Kidney tubule cell (primary cell): ENCODE measurements at places on chromosomes 7 and 10.

GRCh38 chr10:43166880-43167497 is 28.7 kb downstream of the CSGALNACT2 start:
- DNase-seq = no peak

DNA sequence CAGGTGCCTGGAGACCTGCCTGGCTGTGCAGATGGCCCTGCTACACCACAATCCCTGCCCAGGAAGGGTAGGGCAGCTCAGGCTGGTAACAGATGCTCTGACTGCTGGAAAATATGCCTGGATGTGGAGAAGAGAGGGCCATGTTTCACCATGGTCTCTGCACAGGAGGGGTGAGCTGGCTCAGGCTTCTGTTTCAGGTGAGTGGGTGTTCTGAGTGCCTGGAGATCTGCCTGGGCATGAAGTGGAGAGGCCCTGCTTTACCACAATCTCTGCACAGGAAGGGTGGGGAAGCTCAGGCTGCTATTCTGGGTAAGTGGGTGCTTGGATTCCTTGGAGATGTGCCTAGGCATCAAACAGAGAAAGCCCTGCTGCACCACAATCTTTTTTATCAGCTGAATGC is 350.1 kb downstream of the KIF20B start:
- DNase-seq = no peak

- no peak for DNase-seq
These were observed 3.5 kb upstream of the KCNH2 start for GRCh38 chr7:150981644-150982043.

DNA sequence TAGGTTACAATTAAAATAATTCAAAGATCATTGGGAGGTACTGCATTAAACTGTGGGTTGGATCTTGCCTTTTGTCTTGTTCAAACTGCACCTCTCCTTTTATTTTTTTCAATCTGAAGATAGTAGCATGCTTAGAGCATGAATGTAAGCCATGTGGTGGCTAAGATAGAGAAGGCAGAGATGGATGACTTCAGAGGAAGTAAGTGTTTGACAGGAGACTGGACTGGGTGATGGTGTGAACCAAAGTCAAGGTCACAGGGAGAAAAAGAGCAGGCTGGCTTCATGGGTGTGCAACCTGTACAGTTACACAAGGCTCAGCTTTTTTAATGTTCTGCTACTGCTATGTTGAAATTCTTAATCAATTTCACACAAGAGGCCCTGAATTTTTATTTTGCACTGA is 85.6 kb downstream of the ZEB1 start:
- peak; percentile 38 for DNase-seq

DNA sequence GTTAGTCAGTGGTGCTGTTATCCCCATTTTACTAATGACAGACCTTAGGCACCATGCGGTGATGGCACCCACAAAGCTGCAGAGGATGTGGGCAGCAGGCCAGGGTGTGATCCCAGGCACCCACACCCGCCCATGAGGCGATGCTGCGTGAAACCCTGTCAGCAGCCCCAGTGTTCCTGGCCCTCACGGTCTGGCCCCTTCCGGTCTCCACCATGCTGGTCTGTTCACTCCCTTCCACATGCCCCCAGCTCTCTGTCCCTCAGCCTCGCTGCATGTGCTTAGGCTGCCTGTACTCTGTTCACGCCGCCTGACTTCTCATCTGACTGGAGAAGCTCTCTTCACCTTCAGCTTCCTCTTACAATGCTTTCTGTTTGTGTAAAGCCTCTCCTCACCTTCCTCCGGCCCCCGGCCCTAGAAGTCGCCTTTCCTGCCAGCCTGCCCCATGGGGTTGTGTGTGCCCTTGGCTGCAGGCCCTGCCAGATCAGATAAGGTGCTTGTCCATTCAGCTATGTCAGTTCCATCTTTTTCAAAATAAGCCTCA is 17.6 kb upstream of the ORAI2 start:
- DNase-seq = no peak

GRCh38 chr10:12482587-12482986 is 133.2 kb downstream of the CAMK1D start:
- DNase-seq = no peak

GRCh38 chr10:62514079-62514693 is 140.0 kb downstream of the ZNF365 start:
- peak; percentile 61 for DNase-seq

GRCh38 chr7:43834463-43835251 is 34.7 kb downstream of the MRPS24 start:
- DNase-seq = peak; percentile 73

DNA sequence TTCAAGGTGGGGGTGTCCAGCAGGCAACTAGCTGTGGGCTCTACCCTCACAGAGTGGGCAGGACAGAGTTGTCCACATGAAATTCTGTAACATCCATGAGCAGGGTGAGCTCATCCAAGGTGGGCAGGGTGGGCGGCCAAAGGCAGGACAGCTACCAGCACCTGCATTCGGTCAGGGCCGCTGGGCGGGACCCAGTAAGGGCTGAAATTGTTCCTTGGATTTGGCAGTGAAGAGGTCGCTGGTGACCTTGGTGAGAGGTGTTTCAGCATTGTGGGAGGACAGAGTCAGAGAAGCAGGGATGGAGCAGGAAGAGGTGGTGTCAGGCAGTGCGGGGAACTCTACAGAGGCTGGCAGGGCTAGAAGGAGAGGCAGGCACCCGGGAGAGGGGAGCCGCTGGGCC is 23.9 kb downstream of the ADCYAP1R1 start:
- DNase-seq = no peak

GRCh38 chr7:45192621-45193041 is 35.0 kb downstream of the RAMP3 start:
- DNase-seq = no peak

DNA sequence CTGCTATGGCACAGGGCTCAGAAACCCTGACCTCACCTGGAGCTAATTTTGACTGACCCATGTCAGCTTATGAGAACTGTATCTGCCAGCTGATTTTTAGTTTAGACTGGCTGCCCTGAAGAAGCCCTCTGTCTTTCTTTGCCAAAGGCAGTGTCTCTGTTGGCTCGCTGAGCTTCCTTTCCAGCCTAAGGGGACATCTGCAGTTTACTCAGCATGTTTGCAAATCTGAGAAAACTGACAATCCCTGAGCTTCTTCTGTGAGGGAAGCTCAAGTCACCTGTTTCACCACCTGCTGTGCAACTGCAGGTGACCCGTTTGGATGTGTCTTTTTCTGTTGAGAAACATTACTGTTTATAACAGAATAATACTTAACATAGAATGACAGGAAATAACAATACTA is 46.0 kb downstream of the PRKAR2B start:
- DNase-seq = no peak

GRCh38 chr10:44860811-44861736 is 50.1 kb upstream of the TMEM72 start:
- DNase-seq = peak; percentile 36

- DNase-seq = no peak
These were observed 77.4 kb downstream of the ALOX5 start for GRCh38 chr10:45451407-45451806.

DNA sequence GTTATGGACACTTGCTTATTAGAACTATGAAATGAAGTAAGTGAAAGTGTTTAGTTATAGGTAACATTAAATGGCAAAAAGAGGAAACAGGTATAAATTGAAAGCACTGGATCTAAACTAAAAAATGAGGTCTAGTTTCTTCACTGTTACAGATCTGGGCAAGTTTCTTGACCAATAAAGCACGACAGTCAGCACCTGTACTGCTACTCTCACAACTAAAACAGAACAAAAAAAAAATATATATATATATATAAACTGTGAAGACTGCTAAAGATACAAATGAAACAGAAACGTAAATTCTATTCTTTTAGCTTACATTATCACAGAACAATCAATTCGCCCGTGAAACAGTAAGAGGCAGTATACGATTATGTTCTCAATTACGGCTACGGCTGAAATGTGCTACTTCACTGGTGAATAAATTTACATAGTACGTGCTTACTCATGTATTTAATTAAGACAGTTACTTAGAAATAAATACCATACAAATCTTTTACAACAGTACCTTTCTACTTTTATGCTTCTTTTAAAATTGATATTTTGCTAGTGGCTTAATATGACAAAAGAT is 4.2 kb downstream of the AHR start:
- DNase-seq = peak; percentile 43

DNA sequence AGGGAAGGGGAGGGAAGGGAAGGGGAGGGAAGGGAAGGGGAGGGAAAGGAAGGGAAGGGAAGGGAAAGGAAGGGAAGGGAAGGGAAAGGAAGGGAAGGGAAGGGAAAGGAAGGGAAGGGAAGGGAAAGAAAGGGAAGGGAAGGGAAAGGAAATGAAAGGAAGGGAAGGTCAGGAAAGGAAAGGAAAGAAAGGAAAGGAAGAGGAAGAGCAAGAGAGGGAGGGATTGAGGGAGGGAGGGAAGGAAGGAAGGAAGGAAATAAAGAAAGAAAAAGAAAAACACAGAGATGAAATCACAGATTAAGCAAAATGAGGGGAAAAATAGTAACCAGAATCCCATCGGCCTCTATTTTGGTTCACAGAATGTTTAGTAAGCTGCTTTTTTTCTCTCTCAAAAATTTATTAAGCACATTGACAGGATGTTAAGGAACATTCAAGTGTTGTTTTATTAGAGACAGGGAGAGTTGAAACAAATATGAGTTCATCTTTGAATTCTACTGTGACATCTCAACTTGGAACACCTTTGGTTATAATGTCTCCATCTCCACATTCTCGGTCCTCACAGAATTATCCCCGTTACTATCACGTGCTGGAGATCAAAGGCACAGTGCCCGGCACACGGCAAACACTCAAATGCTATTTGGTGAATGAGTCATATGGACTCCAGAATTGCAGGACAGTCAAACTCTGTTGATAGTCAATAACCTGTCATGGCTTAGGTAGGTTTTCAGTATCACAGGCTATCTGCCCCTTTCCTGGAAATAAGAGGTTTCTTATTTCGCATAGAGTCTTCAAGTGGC is 52.4 kb downstream of the ABCB1 start:
- DNase-seq = no peak

- DNase-seq = no peak
These were observed 30.1 kb downstream of the BTAF1 start for GRCh38 chr10:91953600-91954160.

- DNase-seq = peak; percentile 21
These were observed 163.8 kb downstream of the LCOR start for GRCh38 chr10:96995851-96996250.

DNA sequence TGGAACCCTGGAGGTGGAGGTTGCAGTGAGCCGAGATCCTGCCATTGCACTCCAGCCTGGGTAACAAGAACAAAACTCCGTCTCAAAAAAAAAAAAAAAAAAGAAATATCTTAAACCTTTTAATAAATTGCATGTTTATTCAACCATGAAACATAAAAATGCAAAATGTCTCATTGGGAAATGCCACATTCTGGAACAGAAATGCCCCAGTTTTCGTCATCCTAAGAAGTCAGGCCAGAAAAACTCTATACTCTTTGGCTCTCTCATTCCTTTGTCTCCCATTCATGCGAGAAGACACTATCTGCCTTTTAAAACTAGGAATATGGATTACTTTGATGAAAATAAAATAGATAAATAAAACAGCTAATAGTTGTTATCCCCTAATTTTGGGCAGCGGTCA is 21.5 kb upstream of the ABLIM1 start:
- no peak for DNase-seq

DNA sequence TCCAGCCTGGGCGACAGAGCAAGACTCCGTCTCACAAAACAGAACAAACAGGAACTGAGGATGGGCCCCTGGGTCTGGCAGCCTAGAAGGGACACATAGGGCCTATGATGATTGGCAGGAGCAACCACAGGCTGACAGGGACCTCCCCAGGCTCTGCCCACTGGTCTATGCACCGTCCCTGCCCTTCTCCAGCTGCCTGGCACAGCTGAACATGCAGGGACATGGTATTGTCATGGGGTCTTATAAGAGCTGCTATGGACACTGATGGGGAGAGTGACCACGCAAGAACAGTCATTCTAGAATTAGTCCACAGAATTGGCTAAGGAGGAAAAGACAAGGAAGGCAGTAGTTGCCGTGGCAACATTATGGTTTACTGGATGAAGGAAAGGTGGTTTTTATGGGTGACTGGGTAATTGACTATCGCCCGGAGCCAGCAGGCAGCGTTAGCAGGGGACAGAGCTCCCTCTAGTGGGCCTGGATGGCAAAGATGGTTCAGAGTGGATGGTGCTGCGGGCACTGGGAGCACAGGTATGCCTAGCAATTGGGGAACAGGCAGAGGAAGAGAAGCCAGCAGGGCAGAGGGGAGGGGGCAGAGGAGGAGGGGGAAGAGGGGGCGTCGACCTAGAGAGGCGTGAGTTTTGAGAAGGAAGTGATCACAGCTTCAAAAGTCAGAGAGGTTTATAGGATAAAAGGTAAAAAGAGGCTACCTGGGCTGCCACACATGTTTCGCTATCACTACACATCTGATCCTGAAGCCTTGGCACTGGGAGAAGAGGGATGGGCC is 7.8 kb upstream of the TRIM56 start:
- peak; percentile 91 for DNase-seq

DNA sequence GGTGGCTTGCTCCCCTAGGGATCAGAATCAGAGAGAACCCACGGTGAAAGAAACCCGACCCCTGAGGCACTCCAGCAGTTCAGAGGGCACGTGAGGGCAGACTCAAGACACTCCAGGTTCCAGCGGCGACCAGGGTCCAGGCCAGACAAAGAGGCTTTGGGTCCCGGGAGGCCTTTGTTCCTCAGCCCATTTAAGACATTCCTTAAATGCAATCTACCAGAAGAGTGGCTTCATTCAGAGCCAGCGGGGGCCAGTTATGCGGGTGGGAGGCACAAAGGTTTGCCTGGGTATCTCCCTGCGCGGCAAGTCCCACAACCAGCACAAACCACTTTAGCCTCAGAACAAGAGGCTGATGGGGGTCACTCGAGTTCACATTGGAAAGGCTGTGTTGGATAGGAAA is 53.6 kb downstream of the AFAP1L2 start:
- DNase-seq = no peak

GRCh38 chr10:79468015-79468560 is 22.7 kb upstream of the ZCCHC24 start:
- DNase-seq = no peak
